ENCODE measurements at places on chromosomes 1 and 21.

DNA sequence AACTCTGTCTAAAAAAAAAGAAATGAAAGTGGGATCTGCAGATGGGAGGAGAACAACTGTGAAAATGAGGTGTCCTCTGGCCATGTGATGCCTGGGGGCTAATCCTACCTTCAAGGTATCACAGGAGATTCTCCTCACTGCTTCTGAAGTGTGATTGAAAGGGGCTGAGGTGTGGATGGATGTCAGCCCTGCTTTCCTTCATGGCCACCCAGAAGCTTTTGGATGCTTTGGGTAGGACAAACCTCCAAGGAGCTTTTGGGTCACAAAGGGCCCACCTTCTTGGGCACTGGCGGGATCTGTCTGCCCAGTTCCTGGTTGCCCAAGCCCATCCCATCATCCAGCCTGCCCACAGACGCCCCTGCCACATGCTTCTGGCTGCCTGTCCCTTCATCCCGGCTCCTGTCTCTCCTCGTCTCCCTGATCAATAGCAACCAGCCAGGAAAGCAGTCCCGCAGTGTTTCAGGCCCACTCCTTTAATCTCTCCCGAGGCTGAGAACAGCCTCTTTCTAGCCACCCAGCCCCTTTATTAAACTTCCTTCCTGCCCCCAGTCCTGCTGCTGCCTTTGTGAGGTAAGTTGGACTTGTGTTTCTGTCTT lies 87.2 kb downstream of the MAN1C1 start:
- DNase-seq = no peak

DNA sequence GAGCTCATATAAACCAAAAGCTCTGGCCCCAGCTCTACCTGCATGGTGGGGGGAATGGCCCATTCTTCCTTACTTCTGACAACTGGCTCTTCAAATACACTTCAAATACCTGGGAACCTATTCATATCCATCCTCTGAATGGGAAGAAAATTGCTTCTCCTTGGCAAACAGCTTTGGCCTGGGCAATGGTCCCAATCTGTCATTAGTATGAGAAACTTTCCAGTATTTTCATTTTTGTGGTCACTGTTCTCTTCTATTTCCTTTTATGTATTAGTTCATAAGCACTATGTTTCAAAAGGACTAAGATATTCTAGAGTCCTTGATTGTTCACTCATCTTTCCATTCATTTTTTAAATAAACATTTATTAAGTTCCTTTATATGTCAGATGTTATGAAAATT lies 5.2 kb upstream of the HSD3B2 start:
- DNase-seq = no peak

DNA sequence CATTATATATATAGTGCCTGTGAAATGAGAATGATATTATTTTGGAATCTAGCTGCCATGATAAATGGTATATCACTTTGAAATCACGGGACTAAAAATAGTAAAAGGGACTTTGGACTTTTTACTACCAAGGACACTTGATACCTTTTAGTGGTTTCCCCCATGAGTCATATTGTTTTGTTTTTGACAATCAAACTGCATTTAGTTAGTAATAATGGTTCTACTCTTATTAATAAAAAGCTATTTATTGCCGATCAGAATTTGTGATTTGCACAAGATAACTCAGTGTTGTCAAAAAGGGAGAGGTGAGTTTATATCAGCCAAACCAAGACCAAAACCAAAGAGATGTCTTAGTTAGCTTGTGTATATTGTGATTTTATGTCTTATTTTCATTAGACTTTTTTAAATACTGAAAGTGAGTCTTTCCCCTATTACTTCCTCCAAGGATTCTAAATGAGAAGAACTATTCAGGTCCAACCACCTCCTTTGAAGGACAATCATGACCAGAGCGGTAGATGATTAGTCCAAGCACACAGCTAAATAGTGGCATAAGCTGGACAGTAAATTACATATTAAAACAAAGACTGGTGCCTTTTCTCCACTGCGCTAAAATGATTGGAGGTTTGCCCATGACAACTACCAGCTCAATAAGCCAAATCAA lies 281.7 kb upstream of the ESRRG start:
- no peak for DNase-seq

DNA sequence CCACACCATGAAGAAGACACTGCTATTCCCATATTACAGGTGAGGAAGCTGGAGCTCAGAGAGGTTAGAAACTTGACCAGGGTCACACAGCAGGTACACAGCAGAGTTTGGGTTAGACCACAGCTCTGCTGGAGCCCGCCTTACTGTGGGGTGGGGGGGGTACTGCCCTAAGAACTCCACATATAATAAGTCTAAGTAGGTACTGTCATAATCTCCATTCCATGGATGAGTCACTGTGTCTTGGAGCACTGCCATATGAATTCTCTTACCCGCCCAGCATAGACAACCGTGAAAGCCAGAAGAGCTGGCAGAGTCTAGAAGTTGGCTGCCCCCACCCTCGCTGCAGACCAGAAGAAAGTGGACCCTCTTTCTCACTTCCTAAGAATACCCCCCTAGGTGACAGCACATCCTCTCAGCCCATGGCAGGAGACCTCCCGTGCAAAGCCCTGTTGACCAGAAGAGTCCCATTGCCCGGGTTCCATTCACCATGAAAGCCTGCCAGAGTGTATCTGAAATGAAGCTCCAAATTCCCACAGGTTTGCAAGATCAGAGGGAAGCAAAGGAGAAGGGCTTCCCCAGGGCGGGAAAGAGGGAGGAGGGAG lies 5.2 kb upstream of the PLA2G2D start:
- peak; percentile 52 for DNase-seq

- no peak for DNase-seq
These were observed 4.2 kb downstream of the TINAGL1 start for GRCh38 chr1:31580513-31580870.

- DNase-seq = no peak
These were observed 559.8 kb downstream of the LMO4 start for GRCh38 chr1:87888446-87888845.

All from SW 1271 (cell line).